ENCODE measurements at places on chromosomes 7 and 10. TPM values are rescaled to one million over a fixed set of nuclear protein-coding genes. Genes with fewer than 3 reads are reported as not detected.

AZGP1 gene
- total RNA-seq = not detected

UFSP1 gene
- total RNA-seq = 3.0 TPM

MINDY4 gene
- total RNA-seq = 1.6 TPM

MRLN gene
- not detected for total RNA-seq

SFXN4 gene
- 23.2 TPM for total RNA-seq

GPR158 gene
- not detected for total RNA-seq

CFAP58 gene
- total RNA-seq = 0.28 TPM

DNA sequence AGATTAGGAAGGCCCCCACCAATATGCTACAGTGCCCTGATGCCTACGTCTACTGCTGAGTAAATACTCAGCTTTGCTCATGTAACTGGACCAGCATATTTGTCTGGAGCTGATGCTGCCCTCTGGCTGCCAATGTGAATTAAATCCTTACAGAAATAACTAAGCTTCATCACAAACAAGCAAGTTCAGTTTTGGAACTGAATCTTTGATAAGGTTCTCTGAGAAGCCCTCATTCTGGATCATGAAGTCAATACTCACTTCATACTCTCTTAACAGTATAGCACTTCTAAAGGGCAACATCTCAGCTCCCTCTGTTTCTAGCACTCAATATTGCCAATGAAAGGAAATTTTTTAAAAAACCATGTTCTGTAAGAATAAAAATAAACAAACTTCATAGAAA lies 246.7 kb downstream of the ETV1 start:
- H3K36me3 ChIP-seq = no peaks in the 10 kb centered on the region
- DNase-seq = no peak
- no peak overlapping the region for H3K27ac ChIP-seq
- no peaks in the 10 kb centered on the region for H3K27me3 ChIP-seq
- no peak overlapping the region for H3K4me3 ChIP-seq
- H3K4me1 ChIP-seq = no peaks in the 10 kb centered on the region

- no peak overlapping the region for H3K27ac ChIP-seq
- H3K4me1 ChIP-seq = no peaks in the 10 kb centered on the region
- peaks cover 9% of the 10 kb centered on the region for H3K27me3 ChIP-seq
- no peak overlapping the region for H3K4me3 ChIP-seq
- H3K36me3 ChIP-seq = no peaks in the 10 kb centered on the region
- DNase-seq = no peak
Measured at GRCh38 chr10:122277526-122278136, 6.5 kb downstream of the BTBD16 start.

- no peak overlapping the region for H3K4me3 ChIP-seq
- H3K27ac ChIP-seq = no peak overlapping the region
- no peaks in the 10 kb centered on the region for H3K4me1 ChIP-seq
- DNase-seq = no peak
- H3K27me3 ChIP-seq = no peaks in the 10 kb centered on the region
Measured at GRCh38 chr10:71359364-71360046, 37.2 kb upstream of the CDH23 start.

- no peaks in the 10 kb centered on the region for H3K36me3 ChIP-seq
- H3K4me1 ChIP-seq = no peaks in the 10 kb centered on the region
- no peak overlapping the region for H3K27ac ChIP-seq
- peaks cover 9% of the 10 kb centered on the region for H3K27me3 ChIP-seq
- no peak overlapping the region for H3K4me3 ChIP-seq
- DNase-seq = no peak
Measured at GRCh38 chr10:90998733-90999511, 78.0 kb upstream of the ANKRD1 start.

- no peak for DNase-seq
- peaks cover 45% of the 10 kb centered on the region for H3K27me3 ChIP-seq
- H3K4me3 ChIP-seq = no peak overlapping the region
- peaks cover 2% of the 10 kb centered on the region for H3K4me1 ChIP-seq
- no peaks in the 10 kb centered on the region for H3K36me3 ChIP-seq
- no peak overlapping the region for H3K27ac ChIP-seq
Measured at GRCh38 chr7:45892407-45893035, 4.2 kb downstream of the IGFBP1 start.

DNA sequence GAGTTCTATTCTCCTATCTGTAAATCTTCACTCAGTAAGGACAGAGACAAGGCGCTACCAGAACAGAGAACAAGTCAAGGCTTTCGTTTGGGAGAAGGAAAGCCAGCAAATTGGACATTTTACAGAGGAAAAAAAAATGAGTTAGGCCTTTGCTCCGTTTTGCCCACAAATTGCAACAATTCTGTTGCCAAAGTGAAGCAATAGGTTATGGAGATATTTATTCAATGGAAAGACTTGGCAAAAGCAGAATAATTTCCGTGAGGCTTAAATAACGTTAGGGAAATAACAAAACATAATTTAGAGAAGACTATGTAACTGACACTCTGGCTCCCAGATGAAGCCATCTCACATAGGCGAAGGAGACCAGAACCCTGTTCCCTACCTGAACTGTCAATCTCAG lies 67.5 kb downstream of the MKX start:
- no peak overlapping the region for H3K27ac ChIP-seq
- no peaks in the 10 kb centered on the region for H3K36me3 ChIP-seq
- no peak overlapping the region for H3K4me3 ChIP-seq
- H3K27me3 ChIP-seq = peaks cover 4% of the 10 kb centered on the region
- DNase-seq = no peak

All from activated naive CD8-positive, alpha-beta T cell treated with anti-CD3 and anti-CD28 coated beads, Interleukin-2, amount 10 ng/mL, durations not matched to agents 7 days and 5 days (primary cell).